Hematopoietic multipotent progenitor cell (in vitro differentiated cells): ENCODE measurements at places on chromosomes 4 and X.
A peak's percentile ranks its signal among the peaks of the same experiment; 100 is the strongest.

- DNase-seq: no peak
These were observed 32.4 kb upstream of the PDLIM3 start for GRCh38 chr4:185567381-185568376.

GRCh38 chrX:56728752-56729151 lies 291 bp upstream of the NBDY start:
- peak; percentile 17 for DNase-seq

DNA sequence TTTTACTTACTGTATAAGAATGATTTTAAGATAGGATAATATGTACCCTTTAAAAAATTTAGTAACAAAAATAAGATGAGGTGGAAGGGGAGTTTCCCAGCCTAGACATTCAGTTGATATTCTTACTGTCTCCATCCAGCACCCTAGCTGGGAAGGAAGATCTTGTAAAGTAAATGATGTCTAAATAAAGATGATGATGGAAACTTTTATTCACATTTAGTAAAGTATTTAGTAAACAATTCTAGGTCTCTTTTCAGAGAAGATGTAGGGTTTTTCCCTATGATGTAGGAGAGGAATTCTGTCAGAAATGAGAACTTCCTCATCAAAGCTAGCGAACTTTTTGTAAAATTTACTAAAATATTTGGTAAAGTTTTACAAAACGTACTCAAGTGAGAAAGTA lies 136.8 kb downstream of the RAPGEF2 start:
- DNase-seq: no peak

GRCh38 chr4:40848251-40848650 lies 98.5 kb downstream of the NSUN7 start:
- no peak for DNase-seq

DNA sequence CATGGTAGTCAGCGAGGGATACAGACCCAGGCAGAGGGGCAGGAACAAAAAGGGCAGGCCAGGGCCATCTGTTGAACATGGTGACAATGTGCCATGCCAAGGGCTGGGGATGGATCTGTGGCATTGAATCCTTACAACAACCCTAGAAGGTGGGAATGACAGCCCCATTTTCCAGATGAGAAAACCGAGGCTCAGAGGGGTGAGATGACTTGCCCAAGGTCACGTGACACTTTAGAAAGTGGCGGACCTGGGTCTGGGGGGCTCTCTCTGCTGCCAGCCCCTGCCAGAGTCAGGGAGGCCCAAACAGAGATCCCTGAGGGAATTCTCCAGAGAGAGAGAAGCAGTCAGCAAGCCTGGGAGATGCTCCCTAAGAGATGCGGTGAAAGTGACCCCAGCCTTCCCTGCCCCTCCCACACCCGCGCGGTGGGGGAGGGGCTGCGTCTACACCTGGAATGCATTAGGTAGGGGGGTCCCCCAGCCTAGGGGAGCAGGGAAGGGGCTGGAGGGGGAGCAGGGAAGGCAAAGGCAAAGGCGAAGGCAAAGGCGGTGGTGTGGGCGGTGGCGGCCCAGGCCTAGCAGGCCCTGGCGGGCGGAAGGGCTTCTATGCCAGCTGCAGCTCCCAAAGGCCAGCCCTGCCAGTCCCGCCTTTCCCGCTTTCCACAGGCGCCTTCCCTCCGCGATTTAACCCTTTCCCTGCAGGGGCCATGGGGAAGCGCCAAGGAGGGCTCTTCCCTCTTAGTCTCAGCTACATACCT lies 13.0 kb downstream of the FGD1 start:
- no peak for DNase-seq

DNA sequence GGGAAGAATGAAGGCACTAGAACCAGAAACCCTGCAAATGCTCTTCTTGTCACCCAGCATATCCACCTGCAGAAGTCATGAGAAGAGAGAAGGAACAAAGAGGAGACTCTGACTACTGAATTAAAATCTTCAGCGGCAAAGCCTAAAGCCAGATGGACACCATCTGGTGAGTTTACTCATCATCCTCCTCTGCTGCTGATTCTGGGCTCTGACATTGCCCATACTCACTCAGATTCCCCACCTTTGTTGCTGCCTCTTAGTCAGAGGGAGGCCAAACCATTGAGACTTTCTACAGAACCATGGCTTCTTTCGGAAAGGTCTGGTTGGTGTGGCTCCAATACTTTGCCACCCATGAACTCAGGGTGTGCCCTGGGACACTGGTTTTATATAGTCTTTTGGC lies 181.7 kb downstream of the AR start:
- no peak for DNase-seq

DNA sequence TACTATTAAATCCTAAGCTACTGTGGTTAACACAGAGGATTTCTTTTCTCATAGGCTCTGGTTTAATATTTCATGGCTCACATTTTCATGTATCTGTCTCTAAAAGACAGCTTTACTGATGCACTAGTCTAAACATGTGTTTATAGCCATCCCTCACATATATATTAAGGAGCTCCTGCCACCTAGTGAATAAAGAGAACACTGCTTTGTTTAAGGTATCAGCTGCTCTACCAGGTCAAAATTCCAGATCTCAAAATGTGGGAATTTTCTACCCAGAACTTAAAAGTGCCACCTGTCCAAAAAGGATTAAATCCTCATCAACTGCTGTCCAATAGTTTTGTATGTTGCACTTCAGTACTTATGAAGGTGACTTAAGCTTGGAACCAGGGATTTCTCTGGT lies 188.5 kb upstream of the TEX13C start:
- no peak for DNase-seq

DNA sequence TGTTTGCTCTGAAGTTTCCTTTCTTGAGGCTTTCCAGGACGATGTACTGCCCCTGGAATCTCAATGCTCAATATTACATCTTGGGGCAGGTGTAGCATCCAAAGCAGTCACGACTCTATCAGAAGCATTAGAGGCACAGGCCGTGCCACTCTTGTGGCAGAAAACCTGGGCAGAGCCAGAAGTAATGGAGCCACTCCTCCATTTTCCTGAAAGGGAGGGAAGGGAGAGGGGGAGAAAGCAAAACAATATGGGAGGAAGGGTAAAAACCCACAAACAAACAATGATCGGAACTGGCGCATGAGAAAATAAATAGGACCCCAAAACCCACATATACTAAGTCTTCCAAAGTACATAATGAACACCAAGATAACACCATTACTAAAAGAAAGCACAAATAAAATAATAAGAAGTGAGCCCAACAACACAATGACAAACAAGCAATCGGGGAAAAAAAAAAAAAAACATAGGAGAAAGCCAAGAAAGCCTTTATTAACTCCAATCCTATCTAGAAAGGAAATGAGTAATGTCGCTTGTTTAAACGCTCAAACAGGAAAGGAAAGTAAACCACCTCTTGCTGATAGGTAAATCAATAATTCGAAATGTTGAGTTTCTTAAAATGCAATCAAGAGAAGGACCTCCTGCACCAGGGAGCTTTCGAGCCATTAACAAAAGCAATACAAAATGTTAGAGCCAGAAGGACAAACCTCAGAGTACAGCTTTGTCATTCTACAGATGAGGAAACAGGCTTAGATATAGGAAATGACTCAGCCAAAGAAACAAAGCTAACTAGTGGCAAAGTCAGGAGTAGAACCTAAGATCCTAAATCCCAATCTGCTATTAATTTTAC lies 117.4 kb downstream of the ATRX start:
- DNase-seq: peak; percentile 29

DNA sequence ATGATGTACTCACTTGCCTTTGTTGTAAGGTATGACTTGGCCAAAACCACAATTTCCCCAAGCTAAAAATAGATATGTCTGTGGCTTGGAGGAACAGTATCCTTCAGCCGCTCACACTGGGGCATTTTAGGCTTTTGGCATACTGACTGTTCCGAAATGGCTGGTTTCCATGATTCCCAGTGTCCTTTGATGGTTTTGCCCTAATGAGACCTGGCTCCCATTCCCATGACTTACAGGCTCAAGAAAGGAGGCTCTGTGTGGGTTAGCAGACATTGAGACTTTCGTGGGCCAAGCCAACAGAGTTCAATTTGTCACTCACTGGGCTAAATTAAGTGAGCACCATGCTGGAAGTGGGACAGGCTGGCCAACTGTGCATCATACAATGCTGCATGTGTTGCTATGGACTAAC lies 150.6 kb downstream of the CEP135 start:
- DNase-seq: no peak

GRCh38 chr4:153497091-153497531 lies 31.0 kb downstream of the TMEM131L start:
- DNase-seq: no peak

DNA sequence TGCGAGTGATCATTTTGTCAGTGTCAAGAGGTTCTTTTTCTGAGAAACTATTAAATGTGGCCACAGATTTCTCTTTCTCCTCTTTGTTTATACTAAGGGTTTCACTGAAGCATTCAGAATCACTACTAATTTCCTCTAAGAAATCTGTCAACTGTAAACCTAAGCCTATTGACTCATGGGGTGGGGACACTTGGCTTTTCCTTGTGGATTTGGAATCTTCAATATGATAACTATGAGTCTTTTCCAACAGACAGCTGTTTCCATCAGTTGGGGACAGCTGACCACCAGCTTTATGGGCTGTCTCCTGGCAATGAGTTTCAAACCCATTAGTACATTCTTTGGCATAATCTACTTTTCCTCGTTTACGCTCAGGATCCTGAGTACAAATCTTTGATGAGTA lies 13.8 kb downstream of the PGRMC1 start:
- DNase-seq: no peak

DNA sequence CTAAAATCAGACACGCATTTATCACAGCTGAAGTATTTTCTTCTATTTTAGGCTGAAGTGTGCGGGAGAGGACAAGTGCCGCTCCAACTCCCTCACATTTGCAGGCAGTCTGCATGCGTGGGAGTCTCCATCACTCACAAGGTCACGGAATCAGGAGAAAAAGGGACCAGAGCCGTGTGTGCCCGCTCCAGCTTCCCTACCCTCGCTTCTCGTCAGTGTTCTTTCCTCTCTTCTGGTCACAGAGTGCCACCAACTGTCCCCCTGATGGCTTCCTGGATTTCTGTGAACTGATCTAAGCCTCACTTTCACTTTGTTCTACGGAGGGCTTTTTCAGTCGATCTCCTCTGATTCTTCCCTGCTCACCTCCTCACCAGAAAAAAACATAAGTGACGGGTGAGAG lies 407.4 kb upstream of the AADAT start:
- no peak for DNase-seq
